ENCODE measurements at places on chromosomes 6 and 20.
A peak's percentile ranks its signal among the peaks of the same experiment; 100 is the strongest.

DNA sequence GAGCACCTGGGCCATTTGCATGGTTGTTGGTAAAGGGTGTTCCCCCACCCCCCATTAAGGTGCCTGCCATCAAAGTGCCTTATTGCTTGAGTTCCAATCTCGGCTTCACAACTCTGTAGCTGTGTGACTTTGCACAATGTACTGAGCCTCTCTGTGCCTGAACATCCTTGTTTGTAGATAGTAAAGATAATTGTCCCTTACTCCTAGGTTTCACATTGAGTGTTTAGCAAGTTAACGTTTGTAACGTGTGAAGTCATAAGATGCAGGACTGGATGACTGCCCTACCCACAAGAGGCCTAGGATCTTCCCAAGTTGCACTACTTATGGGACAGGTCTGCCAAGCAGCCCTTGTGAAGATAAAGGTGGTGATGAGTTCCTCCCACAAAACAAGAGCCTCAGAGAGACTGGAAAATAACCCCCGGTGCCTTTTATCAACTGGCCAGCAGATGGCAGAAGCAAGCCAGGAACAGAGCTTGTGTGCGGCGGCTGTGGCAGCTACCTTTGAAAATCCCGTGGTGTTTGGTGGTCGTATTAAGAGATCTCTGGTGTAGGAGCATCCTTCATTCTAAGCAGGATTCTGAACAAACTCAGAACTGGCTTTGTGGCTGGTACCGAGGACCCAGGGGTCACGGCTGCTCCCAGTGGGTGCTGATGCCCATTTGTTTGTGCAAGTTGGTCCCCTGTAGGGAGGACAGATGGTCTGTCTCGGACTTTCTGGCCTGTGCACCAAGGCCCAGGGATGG is 99.1 kb downstream of the CDH26 start:
- DNase-seq = peak; percentile 78

GRCh38 chr20:62742550-62742949 is 33.9 kb downstream of the NTSR1 start:
- DNase-seq = no peak

GRCh38 chr6:99192561-99192960 is 156.9 kb downstream of the FAXC start:
- DNase-seq = no peak

DNA sequence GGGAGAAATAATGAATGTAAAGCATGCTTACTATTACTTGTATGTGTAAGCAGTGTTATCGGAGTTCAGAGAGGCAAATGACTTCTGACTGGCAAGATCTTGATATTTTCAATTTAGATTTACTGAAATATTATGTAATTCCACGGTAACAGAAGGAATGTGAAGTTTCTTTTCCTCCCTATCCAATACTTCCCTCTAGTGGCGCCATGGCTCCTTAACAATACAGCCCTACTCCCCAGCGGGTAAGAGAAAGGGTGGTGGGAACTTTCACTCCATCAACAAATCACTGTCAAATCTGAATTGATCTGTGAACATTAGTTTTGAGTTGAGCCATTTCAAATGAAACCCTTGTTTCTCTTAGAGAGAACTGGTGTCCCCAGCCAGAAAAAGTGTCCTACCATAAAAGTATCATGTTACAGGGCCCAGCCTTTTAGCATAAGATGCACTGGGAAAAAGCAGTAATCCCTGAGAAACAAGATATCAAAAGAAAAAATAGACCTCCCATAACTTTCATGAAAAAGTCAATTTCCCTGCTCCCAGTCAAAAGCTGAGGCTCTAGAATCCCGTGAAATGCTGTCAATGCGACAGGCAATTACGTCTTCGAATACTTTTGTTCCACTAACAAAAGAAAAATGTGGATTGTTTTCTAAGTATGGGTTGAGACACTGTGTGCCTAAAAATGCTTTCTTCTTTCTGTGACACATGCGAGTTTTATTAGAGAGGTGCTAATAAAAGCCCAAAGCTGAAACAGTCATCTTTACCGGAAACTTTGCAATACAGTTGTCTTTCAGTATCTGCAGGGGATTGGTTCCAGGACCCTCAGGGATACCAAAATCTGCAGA is 12.9 kb downstream of the COX7A2 start:
- DNase-seq = no peak

DNA sequence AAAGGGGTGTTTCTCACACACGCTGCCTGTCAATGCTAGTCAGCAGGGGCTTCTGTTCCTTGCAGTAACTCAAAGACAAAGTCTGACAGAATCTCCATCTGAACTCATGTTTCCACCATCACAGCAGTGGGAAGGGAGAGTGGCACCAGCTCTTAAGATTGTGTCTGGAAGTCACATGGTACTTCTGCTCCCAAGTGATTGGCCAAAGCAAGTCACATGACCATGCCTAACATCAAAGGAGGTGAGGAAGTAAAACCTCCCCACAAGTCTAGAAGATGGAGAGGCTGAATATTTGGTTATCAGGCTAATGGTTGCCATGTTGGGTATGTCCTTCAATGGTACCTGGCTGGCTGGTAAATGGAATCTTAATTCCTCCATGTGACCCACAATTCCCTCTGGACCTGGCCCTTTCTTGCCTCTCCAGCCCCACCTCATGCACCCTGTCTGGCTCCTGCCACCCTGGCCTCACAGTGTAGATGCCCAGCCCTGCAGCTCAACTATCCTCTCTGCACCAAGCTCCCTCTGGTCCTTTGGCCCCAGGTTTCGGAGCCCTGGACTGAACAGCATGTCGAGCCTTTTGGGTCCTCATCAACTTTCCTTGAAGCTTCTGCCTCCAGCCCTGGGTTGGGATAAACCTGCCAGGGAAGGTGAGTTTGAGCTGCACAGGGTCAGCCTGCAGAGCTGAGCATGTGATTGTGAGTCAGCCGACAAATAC is 51.0 kb upstream of the PMEPA1 start:
- no peak for DNase-seq

DNA sequence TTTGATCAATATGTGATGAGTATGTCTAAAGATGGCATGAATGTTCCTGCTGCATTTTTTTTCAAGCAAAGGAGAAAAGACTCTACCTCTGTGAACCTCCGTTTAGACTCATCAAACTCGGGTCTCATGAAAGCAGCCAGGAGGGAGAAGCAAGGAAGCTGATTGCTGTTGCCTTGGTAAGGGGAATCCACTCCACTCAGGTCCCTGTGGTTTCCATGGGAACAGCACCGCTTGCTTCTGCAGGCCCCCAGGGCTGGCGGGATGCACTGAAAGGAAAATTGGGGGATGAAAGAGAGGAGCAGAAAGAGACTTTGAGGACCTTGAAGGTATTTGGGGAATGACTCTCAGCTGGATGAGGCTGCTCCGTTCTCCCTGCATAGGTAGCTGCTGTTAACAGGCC is 249.6 kb upstream of the RIN2 start:
- no peak for DNase-seq

GRCh38 chr20:33444797-33445560 is 1.4 kb upstream of the SNTA1 start:
- peak; percentile 9 for DNase-seq

GRCh38 chr6:136012198-136012887 is 160.8 kb downstream of the PDE7B start:
- no peak for DNase-seq

DNA sequence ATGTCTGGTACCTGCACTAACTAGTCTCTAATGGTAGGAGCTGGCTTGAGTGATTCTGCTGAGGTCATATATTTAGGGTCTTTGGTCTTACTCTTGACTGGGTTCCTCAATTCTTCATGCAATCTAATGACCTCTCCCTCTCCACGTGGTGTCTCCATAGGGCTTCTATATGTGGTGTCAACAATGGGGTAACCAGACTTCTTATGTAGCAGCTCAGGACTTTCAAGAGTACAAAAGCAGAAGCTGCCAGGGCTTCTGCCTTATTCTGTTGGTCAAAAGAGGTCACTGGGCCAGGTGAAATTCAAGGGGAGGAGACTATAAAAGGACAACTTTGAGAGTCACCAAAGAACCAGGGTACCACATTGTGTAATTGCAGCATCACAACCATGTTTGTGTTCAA is 54.3 kb downstream of the NUS1 start:
- DNase-seq = no peak

DNA sequence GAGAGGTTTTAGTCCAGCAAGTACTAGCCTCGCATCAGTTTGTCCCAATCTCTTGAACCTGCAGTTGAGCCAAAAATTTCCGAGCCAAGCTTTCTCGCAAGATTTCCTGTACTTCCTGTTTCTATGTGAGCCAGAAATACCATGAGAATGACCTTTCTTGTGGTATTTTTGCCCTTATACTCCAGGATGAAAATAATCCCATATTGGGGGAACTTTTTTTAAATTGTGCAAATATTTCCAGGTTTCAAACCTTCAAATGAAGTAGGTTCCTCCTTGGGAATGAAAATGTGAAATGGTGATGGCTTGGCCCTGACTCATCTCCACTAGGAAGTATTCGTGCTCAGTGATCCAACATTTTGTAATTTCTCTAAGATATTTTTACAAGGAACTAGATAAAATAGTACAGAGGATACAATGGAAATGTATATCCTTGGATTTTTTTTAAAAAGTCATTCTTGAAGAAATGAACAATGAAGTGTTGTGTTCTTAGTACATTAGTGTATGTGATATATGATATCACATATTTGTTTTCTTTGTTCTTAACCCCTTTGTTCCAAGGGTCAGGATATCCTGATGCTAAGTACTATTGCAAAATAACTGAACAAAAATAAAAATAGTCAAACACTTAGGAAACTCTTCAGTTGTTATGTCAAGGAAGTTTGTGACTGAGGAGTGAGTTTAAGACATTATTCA is 184.0 kb downstream of the PDE7B start:
- no peak for DNase-seq

DNA sequence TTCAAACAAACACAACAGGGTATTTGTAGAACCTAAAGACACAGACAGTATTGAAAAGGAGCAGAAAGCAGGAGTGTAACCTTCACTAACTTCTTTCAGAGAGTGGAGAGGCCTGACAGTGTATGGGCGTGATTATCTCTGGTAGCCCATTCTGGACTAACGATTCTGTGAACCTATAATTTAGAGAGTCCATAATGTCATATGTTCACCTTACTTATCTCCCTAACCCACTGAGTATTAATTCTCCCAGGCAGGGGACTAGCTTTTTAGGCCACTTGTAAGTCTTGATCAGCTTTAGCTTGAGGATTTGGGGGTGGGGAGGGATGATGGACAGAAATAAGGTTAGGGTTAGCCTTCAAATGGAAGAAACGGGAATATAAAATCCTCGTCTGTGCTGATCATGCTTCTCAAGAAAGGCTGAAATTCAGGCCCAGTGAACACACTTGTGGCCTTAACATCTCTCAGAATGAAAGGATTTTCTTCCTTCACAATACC is 2.8 kb upstream of the PARD6B start:
- DNase-seq = no peak

GRCh38 chr6:149044528-149044927 is 273.0 kb upstream of the TAB2 start:
- DNase-seq = no peak

DNA sequence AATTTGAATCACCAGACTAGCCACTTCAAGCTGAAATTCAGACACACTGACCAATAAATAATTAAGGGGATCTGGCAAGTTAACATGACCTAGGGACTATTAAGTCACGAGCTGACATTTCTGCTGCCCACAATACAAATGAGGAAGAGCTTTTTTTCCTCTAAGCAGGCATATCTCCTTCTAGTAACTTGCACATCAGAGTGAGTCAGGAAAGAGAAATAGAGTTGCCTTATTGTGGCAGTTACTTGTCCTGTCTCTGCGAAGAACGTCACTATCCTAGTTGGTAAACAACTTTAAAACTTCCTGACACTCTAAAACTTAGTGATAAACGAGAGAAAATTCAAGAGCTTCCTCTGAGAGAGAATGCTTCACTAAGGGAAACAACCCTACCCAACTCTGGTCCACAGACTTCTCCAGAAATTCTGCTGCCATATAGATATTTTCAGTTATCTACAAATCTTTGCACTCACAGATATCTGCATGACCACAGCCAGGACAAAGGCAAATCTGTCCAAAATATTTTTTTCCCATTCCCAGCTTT is 4.2 kb downstream of the PLA2G7 start:
- DNase-seq = no peak

DNA sequence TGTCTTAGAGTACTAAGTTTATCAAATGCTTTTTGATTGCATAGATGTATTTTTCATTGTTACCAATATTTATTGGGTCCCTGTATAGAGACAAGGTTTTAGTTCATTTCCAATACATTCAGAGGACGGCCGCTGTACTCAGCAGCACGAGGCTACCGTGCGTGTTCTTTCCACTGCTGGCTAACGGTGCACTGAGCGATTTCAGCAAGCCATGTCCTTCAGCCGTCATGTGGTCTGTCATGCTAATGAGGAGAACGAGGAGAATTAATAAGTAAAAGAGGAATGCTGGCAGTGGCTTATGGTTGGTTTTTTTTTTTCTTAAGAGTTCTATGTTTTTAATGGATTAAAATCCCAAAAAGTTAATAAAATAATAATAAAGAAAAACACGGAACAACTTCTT is 253.6 kb downstream of the ARID1B start:
- no peak for DNase-seq

DNA sequence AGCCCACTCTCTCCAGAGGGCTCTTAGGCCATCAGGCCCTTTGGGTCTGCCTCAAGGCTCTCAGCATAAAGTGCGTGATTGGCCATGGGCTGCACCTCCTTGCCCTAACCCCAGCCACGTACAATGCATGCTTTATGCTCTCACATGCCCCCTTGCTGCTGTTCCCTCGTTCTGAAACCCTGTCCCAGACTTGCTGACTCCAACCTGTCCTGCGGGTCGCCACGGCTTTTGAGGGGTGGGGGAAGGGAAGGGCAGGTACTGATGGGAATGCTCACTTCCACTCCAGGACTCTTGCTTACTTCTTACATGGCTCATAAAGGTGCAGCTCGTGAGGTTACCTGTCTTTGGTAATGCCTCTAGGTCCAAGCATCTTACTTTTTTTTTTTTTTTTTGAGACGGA is 6.0 kb downstream of the ARMC12 start:
- DNase-seq = no peak

DNA sequence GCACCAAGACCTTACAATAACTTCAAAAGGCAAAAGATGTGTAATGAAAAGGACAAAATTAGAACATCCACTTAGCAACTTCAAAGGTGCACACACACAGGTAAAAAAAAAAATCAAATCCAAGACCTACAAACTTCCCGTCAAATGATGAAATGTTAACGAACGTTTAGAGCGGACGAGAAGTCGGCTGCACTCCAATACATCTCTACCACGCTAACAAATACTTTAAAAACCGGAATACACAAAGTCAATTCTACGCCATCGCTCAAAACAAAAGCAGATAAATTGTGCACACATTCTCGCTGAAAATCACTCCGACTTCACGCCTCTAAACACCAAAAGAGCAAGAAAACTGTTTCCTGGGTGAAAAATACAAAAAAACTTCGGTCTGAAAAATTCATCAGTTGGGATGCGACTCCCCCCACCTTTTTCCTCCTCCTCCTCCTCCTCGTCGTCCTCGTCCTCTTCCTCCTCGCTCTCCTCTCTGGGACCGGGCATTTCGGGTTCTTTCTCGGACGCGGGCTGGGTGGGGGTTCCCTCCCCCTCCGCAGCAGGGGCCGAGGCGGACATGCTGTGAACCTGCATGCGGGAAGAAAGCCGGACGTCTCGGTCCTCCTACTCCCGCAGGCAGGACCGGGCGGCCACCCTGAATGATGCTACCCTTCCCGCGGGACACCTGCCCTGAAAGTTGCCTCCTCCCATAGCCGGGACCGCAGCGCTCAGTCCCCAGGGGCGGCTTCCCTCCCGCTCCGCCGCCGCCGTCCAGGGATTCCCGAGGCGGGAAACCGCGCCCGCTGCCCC is 712 bp downstream of the DEK start:
- peak; percentile 13 for DNase-seq

Data from CD4-positive, alpha-beta T cell treated with Interferon alpha-2 for 1 hour (primary cell).